ENCODE measurements at places on chromosomes 13 and 19. TPM values are rescaled to one million over a fixed set of nuclear protein-coding genes. Genes with fewer than 3 reads are reported as not detected.

DNA sequence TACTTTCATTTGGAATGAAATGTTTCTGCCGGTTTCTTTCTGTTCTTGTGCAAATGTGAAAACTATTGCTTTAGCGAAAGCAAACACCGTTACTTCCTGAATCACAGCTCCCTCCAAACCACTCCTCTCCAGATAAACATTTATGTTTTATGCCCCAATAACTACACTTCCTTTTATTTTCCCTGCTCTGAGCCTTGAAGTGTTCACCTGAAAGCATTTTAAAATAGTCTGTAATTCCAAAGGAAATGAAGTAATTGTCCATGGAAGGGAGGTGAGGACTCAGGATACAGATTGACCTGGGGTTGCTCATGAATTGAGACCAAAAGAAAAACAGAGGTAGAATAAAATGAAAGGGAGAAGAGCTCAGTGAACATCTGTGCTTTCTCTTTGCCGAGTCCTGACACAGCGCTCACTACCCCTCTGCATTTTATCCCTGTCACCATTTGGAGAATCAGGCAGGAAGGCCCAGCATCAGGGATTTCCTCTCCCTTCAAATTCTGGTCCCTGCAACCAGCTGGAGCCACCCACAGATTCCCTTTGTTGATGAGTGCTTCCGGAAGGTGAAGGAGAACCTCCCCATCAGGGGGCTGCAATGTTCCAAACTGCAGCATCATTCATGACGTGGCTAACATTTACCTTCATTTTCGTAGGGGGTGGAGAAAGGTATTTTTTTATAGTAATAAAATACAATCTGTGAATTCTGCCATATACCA is 171.9 kb downstream of the ITGBL1 start:
- DNase-seq, result peak; percentile 40

DNA sequence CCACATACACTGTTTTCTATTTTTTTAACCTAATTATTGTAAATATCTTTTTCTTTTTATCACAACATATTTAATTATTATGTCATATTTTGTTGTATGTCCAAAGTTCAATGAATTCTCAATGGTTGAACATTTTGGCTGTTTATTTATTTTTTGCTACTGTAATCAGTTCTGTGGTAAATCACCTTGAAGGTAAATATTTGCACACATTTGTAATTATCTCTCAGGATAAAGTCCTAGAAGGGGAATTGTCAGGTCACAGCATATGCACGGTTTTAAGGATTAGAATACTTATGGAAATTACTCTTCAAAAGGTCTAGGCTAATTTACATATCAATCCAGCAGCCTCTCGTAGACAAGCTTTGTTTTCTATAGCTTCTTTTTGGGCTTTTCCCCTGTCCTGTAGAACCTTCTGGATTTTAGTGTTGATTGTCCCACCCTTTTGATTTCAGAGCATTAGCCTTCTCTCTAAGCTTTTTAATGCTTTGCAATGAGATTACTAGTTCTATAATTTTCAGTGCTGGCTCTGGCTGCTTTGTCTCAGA is 362.6 kb downstream of the KCNRG start:
- no peak for DNase-seq

The SPACA7 gene
- not detected for total RNA-seq

DNA sequence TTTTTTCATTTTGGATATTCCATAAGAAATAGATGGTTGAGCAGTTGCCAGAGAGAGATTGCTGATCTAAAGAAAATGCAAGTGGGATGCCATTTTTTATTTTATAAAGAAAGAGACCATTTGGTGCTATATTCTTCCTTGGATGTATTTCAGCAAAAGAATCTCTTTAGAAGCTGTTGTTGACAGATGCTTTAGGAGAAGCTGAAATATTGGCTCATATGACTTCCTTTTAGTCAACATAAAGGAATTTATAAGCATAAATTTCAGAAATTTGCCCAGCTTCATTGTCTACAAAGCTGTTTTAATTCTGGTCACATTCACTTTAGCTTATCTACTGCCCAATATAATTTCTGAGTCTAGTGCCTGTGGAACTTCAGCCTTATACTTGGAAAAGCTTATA is 36.9 kb downstream of the POLR1D start:
- DNase-seq, result no peak

- DNase-seq, result no peak
These were observed 41.5 kb upstream of the C13orf46 start for GRCh38 chr13:114015111-114015968.

The DKKL1 gene
- 0.22 TPM for total RNA-seq

DNA sequence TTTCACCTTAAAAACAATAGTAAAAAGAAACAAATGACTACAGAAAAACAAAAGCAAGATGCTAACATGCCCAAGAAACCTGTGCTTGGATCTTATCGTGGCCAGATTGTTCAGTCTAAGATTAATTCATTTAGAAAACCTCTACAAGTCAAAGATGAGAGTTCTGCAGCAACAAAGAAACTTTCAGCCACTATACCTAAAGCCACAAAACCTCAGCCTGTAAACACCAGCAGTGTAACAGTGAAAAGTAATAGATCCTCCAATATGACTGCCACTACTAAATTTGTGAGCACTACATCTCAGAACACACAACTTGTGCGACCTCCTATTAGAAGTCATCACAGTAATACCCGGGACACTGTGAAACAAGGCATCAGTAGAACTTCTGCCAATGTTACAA is 6.0 kb downstream of the CKAP2 start:
- DNase-seq, result no peak

DNA sequence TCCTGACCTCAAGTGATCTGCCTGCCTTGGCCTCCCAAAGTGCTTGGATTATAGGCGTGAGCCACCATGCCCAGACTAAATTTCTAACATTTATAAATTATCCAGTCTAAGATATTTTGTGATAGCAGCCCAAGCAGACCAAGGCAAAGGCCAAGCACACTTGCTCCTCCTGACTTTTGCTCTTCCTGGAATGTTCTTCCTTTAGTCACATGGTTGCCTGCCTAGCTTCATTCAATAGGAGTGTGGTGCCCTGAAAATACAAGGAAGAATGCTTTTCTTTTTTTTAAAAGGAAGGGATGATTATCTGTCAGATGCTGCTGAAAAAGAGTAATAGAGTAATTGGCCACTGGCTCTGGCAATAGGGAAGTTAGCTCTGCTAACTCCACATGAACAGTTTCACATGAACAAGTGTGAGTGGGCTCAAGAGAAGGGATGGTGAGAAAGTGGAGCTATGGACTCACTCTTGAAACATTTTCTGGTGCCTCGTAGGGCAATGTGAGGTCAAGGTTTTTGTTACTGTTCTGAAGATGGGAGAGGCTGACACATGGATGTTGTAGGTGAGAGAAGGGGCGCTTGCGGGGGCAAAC is 47.1 kb downstream of the USPL1 start:
- no peak for DNase-seq

GRCh38 chr19:2691951-2692350 is 10.5 kb downstream of the GNG7 start:
- DNase-seq, result no peak

GRCh38 chr19:1776606-1777147 is 23.4 kb downstream of the ONECUT3 start:
- no peak for DNase-seq

- DNase-seq, result no peak
These were observed 12.4 kb upstream of the JUND start for GRCh38 chr19:18293642-18294466.

DNA sequence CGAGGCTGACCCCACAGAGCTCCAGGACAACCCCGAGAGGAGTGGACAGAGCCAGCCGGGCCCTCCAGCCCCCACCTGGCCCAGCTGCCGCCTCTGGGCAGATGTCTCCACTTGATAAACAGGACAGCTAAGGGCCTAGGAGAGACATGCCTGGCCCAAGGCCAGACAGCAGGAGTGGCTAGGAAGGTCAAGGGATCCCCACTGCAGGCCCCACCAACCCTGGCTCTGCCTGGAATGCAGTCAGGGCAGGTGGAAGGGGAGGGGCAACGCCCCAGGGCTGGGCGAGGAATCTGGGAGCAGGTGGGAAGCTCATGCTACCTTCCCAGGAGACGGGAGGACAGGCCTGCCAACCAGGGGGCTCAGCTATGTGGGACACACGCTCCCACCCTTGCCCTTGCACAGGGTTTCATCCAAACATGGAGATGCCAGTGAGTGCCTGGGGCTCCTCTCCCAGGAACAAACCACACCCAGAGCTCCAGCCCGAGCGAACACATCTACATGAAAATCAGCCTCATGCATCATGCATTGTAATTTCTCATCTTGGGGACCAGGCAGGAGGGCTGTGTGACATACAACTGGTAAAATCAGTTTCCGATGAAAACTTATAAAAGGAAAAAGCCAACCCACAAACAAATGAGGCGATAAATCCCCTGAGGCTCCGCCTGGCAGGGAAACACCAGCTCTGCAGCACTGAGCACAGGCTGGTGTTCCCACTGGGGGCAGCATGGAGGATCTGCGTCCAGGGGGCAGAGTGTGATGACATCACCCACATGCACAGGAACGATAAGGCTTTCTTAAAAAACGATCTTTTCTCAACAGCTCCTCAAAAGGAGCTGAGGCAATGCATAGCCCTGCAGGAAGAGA is 25.0 kb downstream of the SH3GL1 start:
- DNase-seq, result peak; percentile 68

- no peak for DNase-seq
These were observed 309.5 kb downstream of the MTUS2 start for GRCh38 chr13:29129616-29130015.

DNA sequence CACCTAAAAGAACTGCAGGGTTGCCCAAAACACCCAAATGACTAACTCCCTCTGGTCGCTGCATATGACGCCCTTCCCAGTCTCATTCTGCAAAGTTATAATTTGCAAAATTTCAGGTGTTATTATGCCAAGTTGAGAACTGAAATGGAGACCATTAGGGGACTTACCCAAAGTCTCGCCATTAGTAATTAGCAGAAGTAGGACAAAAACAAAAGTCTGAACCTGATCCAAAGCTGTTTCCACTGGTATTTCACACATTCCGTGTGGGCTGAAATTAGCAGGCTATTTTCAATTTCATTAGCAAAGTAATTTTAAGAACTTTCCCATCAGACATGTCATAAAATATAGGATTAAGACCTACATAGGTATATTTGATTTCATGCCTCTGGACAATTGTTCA is 6.8 kb downstream of the RUBCNL start:
- no peak for DNase-seq

DNA sequence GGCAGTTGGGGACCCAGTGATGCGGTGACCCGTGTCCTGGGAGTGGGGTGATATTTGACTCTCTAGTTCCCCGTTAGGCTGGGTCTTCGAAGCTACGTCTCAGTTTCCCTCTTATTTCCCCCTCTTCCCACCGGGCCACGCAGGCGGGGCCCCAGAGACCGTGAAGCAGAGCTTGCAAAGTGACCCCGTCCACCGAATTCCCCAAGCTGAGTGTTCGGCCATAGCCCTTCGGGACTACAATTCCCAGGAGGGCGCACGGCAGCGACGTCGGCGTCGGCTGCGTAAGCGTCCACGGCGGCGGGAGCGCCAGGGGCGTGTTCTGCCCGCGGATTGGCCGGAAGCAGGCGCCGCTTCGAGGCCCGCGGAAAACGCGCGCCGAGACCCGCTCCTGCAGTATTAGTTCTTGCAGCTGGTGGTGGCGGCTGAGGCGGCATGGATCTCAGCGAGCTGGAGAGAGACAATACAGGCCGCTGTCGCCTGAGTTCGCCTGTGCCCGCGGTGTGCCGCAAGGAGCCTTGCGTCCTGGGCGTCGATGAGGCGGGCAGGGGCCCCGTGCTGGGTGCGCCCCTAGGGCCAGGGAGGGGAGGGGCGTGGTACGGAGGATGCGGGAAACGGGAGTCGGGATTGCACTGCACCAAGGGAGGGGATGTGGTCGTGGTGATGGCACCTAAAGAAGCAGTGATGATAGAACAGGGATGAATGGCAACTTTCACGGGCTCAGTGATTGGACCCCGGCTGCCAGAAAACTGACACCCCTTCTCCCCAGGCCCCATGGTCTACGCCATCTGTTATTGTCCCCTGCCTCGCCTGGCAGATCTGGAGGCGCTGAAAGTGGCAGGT is at the start of gene RNASEH2A:
TSS of gene RNASEH2A (plus strand) at position 343 of the 840 bp plus-strand sequence. CDS start at position 433, 90 bp downstream.
- DNase-seq, result peak; percentile 93

GRCh38 chr19:5803441-5803751 is 1.5 kb upstream of the NRTN start:
- DNase-seq, result no peak

DNA sequence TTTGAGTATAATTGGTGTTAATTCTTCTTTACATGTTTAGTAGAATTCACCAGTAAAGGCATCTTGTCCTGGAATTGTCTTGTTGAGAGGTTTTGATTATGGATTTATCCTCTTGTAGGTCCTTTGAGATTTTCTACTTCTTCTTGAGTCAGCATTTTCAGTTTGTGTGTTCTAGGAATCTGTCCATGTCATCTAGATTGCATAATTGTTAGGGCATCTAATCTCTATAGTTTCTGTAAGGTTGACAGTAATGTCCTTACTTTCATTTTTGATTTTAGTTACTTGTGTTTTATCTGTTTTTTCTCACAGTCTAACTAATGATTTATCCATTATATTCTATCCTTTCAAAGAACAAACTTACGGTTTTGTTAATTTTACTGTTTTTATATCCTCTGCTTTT is 492.0 kb downstream of the FGF9 start:
- no peak for DNase-seq

GRCh38 chr19:50835785-50836542 is 2.6 kb upstream of the KLK15 start:
- peak; percentile 57 for DNase-seq

DNA sequence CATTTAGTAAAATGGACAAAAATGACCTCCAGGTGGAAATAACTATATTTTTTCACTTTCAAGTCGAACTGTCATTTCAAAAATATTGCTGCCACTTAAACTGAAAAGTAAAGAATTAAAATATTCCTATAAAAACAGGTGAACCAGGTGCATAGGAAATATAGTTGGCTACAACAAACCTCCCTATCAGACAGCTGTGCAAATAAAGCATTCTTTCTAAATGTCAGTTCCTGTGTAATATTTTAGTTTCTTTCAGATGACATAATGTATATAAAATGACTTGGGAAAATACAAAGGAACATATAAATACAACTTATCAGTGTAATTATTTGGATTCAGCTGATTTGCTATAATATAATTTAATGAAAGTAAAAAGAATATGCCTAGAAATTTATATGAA is 403.5 kb upstream of the GPC6 start:
- DNase-seq, result no peak

DNA sequence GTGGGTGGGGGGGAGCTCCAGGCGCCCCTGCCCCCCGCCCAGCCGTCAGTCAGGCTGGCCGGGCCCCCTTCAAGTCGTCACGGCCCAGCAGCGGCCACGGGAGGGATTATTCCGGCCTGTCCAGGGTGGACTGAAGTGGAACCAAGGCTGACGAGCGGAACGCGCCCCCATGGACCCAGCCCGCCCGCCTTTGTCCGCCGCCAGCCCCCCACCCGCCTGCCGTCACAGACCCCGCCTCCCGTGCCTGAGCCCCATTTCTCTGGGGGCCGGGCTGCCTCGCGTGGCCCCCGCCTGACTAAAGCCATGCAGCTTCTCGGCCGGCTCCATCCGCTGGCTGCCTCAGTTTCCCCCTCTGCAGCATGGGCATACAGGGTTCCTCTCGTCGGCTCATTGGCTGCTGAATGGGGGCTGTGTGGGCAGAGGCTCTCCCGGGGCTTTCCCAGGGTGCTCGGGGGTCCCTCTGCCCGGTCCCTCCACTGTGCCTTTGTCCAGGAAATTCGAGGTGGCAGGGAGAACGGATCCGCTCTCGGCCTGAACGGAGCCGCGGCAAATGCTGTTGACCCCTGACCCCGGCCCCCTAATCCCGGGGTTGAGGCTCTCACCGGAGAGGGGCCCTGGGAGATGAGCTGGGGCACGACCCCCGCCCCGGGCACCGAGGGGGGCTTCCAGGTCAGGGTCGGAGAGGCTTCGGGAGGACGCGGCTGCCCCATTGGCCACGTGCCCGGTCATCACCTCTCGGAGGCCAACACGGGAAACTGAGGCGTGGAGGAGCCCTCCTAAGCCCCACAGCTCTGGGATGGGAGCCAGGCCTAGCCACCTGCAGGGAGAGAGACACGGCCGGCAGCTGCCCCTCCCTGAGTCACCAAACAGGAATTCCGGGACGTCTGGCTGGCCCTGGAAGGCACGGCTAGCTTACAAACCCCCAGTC is 27.4 kb downstream of the EFNA2 start:
- DNase-seq, result peak; percentile 17
